ENCODE measurements at places on chromosomes 1 and 21.

- H3K4me1 ChIP-seq = peaks cover 1% of the 10 kb centered on the region
- no peak for DNase-seq
- no peaks in the 10 kb centered on the region for H3K27me3 ChIP-seq
- peak overlapping the region; percentile 97 for H3K27ac ChIP-seq
- H3K36me3 ChIP-seq = peaks cover 6% of the 10 kb centered on the region
- H3K4me3 ChIP-seq = peak overlapping the region; percentile 100
These were observed 1.0 kb downstream of the TP53BP2 start for GRCh38 chr1:223844787-223845036.

DNA sequence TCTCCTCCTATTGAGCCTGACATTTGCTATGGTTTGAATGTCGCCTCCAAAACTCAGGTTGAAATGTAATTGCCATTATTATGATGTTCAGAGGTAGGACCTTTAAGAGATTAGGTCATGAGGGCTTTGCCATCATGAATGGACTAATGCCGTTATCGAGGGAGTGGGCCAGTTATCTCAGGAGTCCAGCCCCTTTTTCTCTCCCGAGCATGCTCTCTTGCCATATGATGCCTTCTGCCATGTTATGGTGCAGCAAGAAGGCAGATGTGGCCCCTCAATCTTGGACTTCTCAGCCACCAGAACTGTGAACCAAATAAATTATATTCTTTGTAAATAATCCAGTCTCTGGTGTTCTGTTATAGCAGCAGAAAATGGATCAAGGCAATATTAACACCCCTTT lies 323.5 kb downstream of the RRAGC start:
- no peak for DNase-seq
- H3K36me3 ChIP-seq = no peaks in the 10 kb centered on the region
- H3K4me1 ChIP-seq = peaks cover 4% of the 10 kb centered on the region
- no peak overlapping the region for H3K27ac ChIP-seq
- no peaks in the 10 kb centered on the region for H3K27me3 ChIP-seq

DNA sequence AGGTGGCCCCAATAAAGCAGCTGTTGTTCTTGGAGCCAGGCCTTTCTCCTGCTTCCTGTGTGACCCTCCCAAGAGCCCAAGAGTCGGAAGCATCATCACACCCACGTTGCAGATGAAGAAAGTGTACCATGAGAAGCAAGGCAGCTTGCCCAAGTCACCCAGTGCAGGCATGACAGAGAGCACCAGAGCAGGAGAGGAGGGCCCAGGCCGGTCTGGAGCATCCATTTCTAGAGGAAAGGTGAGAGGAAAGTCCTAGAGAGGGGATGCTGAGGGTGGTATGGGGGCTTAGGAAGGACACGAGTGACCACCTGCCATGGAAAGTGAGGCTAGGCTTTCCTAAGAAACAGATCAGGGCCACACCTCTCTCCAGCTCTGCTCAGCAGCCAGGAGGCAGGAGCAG lies 47.0 kb downstream of the C1orf198 start:
- H3K27ac ChIP-seq = no peak overlapping the region
- no peaks in the 10 kb centered on the region for H3K36me3 ChIP-seq
- H3K4me1 ChIP-seq = peaks cover 8% of the 10 kb centered on the region
- no peak for DNase-seq

DNA sequence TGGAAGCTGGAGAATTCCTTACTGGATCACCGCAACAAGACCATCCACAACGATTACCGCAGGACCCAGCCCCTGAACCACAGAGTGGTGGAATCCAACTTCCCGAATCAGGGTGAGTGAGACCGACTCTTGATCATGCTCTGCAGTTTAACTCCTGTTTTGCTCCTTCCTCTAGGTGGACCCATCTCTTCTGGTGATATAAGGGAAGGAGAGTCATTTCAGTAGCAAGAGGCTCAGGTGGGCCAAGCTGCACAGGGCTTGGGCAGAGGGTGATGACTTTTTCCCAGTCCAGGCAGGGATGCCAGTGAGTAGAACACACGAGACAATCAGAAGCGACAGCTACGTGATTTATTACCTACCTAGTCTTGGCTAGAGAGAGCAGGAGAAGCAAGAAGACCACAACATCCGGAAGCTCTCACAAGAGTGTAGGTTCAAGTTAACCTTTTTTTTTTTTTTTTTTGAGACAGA lies 25.2 kb downstream of the CA6 start:
- H3K36me3 ChIP-seq = no peaks in the 10 kb centered on the region
- H3K4me3 ChIP-seq = no peak overlapping the region
- no peak overlapping the region for H3K27ac ChIP-seq
- H3K27me3 ChIP-seq = no peaks in the 10 kb centered on the region

DNA sequence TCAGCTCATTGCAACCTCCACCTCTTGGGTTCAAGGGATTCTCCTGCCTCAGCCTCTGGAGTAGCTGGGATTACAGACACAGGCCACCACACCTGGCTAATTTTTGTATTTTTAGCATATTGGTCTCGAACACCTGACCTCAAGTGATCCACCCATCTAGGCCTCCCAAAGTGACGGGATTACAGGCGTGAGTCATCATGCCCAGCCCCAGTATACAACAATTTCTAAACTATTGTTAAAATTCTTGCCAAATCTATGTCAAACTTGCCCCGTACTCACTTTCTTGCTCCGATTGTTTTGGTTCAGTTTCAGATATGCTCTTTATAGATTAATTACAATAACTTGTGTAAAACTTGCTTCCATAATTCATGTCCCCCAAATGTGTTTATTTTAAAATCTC lies 4.1 kb downstream of the RGS18 start:
- H3K27me3 ChIP-seq = no peaks in the 10 kb centered on the region
- no peaks in the 10 kb centered on the region for H3K4me1 ChIP-seq
- H3K4me3 ChIP-seq = no peak overlapping the region
- H3K36me3 ChIP-seq = no peaks in the 10 kb centered on the region
- no peak overlapping the region for H3K27ac ChIP-seq
- DNase-seq = no peak

GRCh38 chr1:104629589-104629988 lies 879.9 kb downstream of the AMY1C start:
- DNase-seq = no peak
- no peaks in the 10 kb centered on the region for H3K36me3 ChIP-seq
- H3K27me3 ChIP-seq = no peaks in the 10 kb centered on the region
- H3K4me1 ChIP-seq = no peaks in the 10 kb centered on the region

DNA sequence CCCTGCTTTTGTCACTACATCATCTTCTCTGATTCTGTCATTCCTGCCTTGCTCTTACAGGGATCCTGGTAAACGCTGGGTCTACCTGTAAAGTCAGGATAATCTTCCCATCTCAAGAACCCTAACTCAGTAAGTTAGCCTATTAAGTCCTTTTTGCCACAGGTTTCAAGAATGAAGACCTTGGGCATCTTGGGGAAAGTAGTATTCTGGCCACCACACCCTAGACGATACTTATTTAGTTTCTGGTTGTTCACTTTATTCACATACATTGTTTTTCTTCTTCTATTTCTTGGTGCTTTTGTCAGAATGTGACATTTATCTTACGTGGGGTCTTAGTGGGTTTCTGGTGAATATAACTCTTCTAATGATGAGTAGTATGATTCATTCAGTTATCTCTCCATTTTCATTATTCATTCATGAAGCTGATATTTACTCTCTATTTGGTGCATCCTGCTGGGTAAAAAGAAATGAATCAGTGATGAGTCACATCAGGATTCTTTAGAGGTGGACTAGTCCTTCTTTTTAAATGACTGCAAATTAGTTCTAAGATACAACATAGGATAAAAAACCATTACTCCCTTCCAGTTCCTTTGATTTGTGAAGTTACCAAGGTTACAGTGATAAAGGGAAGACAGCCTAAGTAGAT lies 514.4 kb upstream of the B3GALT2 start:
- H3K4me3 ChIP-seq = no peak overlapping the region
- H3K27ac ChIP-seq = no peak overlapping the region
- H3K4me1 ChIP-seq = peaks cover 2% of the 10 kb centered on the region
- H3K27me3 ChIP-seq = no peaks in the 10 kb centered on the region

GRCh38 chr1:11691928-11692711 lies 610 bp downstream of the DRAXIN start:
- no peaks in the 10 kb centered on the region for H3K27me3 ChIP-seq
- peaks cover 29% of the 10 kb centered on the region for H3K4me1 ChIP-seq
- H3K27ac ChIP-seq = no peak overlapping the region

DNA sequence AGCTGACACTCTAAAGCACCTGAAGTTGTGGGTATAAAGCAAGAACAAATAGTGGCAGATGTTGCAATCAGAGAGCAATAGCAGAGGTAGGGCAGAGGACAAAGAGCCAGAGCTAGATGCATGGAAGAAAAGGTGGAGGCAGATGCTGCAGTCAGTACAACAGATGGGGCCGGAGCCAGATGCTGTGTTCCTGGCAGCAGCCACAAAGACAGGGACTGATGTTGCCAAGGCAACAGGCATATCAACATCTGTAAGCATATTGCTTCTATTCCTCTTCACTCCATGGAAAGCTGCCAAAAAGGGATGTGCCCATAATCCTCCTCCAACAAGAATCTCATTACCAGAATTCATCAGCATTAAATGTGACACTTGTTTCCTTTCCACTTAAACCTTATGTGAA lies 108.0 kb downstream of the TNNI3K start:
- no peaks in the 10 kb centered on the region for H3K36me3 ChIP-seq
- peaks cover 14% of the 10 kb centered on the region for H3K4me1 ChIP-seq
- H3K27ac ChIP-seq = no peak overlapping the region
- H3K4me3 ChIP-seq = no peak overlapping the region

- no peak overlapping the region for H3K27ac ChIP-seq
- peaks cover 7% of the 10 kb centered on the region for H3K27me3 ChIP-seq
- DNase-seq = no peak
- H3K4me1 ChIP-seq = no peaks in the 10 kb centered on the region
These were observed 12.3 kb downstream of the KCNA2 start for GRCh38 chr1:110593902-110594301.

DNA sequence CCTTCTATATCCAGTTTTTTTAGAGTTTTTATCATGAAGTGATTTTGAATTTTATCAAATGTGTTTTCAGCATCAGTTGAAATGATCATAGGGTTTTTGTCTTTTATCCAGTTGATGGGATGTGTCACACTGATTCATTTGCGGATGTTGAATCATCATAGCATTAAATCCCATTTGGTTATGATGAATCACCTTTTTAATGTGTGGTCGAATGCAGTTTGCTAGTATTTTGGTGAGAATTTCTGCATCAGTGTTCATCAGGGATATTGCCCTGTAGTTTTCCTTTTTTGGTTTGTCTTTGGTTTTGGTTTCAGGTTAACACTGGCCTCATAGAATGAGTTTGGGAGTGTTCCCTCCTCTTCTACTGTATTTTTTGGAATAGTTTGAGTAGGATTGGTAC lies 80.3 kb downstream of the DIRAS3 start:
- DNase-seq = no peak
- H3K27me3 ChIP-seq = no peaks in the 10 kb centered on the region
- no peaks in the 10 kb centered on the region for H3K36me3 ChIP-seq
- H3K27ac ChIP-seq = no peak overlapping the region
- H3K4me3 ChIP-seq = no peak overlapping the region
- no peaks in the 10 kb centered on the region for H3K4me1 ChIP-seq

GRCh38 chr1:236494586-236495466 lies 29.0 kb upstream of the LGALS8 start:
- no peaks in the 10 kb centered on the region for H3K27me3 ChIP-seq
- H3K4me1 ChIP-seq = peaks cover 6% of the 10 kb centered on the region
- no peak overlapping the region for H3K27ac ChIP-seq
- no peak overlapping the region for H3K4me3 ChIP-seq

DNA sequence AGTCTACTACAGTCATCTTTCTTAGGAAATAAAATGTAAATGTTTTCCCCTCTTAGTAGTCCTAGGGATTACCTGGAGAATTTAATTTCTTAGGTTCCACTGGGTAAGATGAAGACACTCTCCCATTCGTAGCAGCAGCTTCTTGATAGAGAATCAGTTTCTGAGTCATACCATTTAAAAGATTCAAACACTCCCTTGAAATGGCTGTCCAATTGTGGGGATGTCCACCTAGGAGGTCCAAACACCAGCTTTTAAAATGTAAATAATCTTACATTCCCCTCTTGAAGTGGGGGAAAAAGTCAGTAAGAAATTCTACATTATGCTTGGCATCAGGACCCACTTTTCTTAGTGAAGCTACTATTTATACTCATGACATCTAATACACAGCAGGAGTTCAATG lies 37.5 kb downstream of the NDC1 start:
- H3K4me1 ChIP-seq = no peaks in the 10 kb centered on the region
- no peak overlapping the region for H3K4me3 ChIP-seq
- no peak for DNase-seq
- H3K27me3 ChIP-seq = no peaks in the 10 kb centered on the region
- H3K36me3 ChIP-seq = peaks cover 92% of the 10 kb centered on the region
- H3K27ac ChIP-seq = no peak overlapping the region

DNA sequence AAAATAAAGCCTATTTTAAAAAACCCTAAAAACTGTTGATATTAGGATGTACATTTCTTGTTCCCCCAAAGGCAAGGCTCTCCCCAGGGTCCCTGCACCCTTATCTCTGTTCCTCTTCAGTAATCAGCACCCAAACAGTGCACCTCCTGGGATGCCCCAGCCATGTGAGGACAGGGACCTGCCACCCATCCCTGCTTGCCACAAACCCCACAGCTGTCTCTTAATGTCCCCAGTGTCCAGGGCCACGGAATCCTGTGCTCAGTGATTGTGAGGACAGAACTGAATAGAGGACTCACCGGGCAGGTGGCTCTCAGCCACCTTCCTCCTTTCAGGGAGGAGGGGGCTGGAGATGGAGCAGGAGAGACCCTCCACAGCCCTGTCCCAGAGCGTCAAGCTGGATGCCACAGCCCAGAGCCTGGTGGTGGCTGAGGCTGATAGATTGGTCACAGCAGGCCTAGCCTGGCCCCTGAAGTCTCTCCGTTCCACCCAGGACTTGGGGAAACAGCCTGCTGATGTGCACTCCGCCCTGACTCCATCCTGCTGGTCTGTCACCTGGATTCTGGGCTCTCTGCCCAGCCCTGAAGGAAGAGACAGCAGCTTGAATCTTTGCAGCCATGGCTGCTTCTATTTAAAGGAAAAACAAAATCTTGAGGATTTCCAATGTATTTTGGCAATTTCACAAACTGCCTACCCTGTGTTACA lies 23.1 kb downstream of the RNF187 start:
- no peak for DNase-seq
- H3K4me3 ChIP-seq = no peak overlapping the region
- no peaks in the 10 kb centered on the region for H3K36me3 ChIP-seq
- H3K27me3 ChIP-seq = peaks cover 16% of the 10 kb centered on the region
- H3K27ac ChIP-seq = no peak overlapping the region

GRCh38 chr1:24735509-24736375 lies 9.5 kb upstream of the CLIC4 start:
- no peaks in the 10 kb centered on the region for H3K36me3 ChIP-seq
- H3K27me3 ChIP-seq = no peaks in the 10 kb centered on the region
- DNase-seq = no peak
- peak overlapping the region; percentile 20 for H3K27ac ChIP-seq

All from neuronal stem cell (in vitro differentiated cells).